CD8-positive, alpha-beta memory T cell (primary cell): ENCODE measurements at places on chromosomes 7 and 10. TPM values are rescaled to one million over a fixed set of nuclear protein-coding genes. Genes with fewer than 3 reads are reported as not detected.

GRCh38 chr7:24786941-24787340 is 29.7 kb upstream of the GSDME start:
- no peaks in the 10 kb centered on the region for H3K27me3 ChIP-seq
- H3K4me1 ChIP-seq = no peaks in the 10 kb centered on the region
- no peaks in the 10 kb centered on the region for H3K36me3 ChIP-seq
- H3K27ac ChIP-seq = no peak overlapping the region

GRCh38 chr7:20828947-20829346 is 42.3 kb upstream of the SP8 start:
- H3K27ac ChIP-seq = no peak overlapping the region
- no peaks in the 10 kb centered on the region for H3K36me3 ChIP-seq
- H3K4me1 ChIP-seq = no peaks in the 10 kb centered on the region
- no peak for DNase-seq
- H3K27me3 ChIP-seq = no peaks in the 10 kb centered on the region
- H3K4me3 ChIP-seq = no peak overlapping the region

DNA sequence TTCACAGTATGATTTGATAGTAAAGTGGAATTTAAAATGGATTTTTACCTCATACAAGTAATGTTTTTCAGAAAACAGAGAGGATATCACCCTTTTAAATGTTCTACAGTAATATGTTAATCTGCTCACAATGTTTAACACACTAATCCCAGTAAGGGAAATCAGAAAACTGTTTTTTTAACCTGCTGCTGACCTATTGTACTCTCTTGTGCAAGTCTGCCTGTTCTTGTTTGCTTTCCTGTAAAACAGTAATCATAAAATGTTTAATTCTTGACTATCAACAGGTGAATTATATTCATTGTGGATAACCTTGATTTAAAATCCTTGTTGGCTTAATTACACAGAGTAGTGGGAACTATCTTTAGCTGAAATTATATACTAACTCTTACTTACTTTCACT is 126.4 kb downstream of the GNAT3 start:
- no peak for DNase-seq

SEMA3E gene
- total RNA-seq = not detected
